ENCODE measurements at places on chromosomes 3 and 15. TPM values are rescaled to one million over a fixed set of nuclear protein-coding genes. Genes with fewer than 3 reads are reported as not detected.

Gene DISP2
- total RNA-seq: 0.21 TPM

Gene ALAS1
- 28.4 TPM for total RNA-seq

- H3K4me1 ChIP-seq: no peaks in the 10 kb centered on the region
- H3K4me3 ChIP-seq: no peak overlapping the region
- H3K36me3 ChIP-seq: no peaks in the 10 kb centered on the region
- DNase-seq: no peak
- no peak overlapping the region for H3K27ac ChIP-seq
Observed at GRCh38 chr3:12371525-12372140, 82.8 kb downstream of the PPARG start.

DNA sequence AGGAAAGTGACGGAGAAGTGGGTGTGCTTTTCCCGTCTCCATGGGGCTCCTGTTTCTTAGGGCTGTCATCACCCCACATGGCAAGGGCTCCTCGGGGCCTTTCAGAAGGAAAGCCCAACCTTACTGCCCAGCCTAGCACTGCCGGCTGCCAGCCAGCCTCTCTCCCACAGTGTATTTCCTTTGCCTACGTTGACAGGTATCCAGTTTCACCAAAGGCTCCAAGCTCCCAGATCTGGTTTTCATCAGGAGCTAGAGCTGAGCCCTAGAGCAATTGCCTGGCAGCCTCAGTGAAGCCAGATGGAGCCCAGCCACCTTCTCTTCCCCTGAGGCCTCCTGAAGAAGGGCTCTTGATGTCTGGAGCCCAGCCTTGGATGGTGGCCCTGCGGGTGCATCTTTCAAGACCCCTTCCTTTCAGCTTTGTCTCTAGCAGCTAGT, 20.2 kb downstream of the CRABP1 start:
- no peaks in the 10 kb centered on the region for H3K36me3 ChIP-seq
- no peaks in the 10 kb centered on the region for H3K27me3 ChIP-seq
- H3K4me3 ChIP-seq: no peak overlapping the region
- H3K27ac ChIP-seq: no peak overlapping the region

- no peaks in the 10 kb centered on the region for H3K27me3 ChIP-seq
- no peaks in the 10 kb centered on the region for H3K4me1 ChIP-seq
- H3K27ac ChIP-seq: no peak overlapping the region
- no peak overlapping the region for H3K4me3 ChIP-seq
- no peak for DNase-seq
- no peaks in the 10 kb centered on the region for H3K36me3 ChIP-seq
Observed at GRCh38 chr3:190384309-190384756, 3.6 kb upstream of the CLDN16 start.

DNA sequence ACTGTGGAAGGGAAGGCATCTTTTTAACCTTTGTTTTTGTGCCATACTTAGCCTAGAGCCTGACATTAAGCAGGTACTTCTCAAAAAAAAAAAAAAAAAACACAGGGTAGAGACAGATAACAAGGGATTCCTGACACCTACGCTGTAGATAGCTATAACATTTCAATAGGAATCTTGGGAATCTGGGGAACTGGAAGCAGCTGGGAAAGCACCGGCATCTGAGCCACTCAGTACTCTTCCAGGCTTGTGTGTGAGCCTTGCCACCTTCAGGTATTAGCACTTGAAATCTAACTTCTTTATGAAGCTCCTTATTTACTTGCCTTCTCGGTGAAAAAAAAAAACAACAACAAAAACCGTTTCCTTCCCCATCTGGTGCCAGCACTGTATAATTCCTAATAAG, 46.8 kb downstream of the PIK3CA start:
- no peak overlapping the region for H3K27ac ChIP-seq
- H3K4me3 ChIP-seq: no peak overlapping the region
- peaks cover 21% of the 10 kb centered on the region for H3K4me1 ChIP-seq
- DNase-seq: no peak
- H3K27me3 ChIP-seq: no peaks in the 10 kb centered on the region

DNA sequence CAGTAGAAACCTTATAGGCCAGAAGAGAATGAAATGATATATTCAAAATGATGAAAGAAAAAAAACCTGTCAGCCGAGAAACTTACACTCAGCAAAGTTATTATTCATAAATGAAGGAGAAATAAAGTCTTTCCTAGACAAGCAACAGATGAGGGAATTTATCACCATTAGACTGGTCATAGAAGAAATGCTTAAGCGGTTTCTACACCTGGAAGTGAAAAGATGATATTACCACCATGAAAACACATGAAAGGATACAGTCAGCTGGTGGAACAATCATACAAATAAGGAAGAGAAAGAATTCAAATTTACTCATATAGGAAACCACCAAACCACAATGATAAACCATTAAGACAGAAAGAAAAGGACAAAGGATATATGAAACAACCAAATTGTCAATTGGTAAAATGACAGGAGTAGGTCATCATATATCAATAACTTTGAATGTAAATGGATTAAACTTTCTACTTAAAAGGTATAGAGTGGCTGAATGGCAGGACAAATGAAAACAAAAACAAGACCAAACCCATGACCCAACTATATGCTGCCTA, 29.9 kb upstream of the PRR23C start:
- no peaks in the 10 kb centered on the region for H3K36me3 ChIP-seq
- H3K4me1 ChIP-seq: no peaks in the 10 kb centered on the region
- no peaks in the 10 kb centered on the region for H3K27me3 ChIP-seq
- DNase-seq: no peak
- H3K27ac ChIP-seq: no peak overlapping the region

GRCh38 chr15:69143756-69144436, 16.5 kb upstream of the GLCE start:
- no peak overlapping the region for H3K27ac ChIP-seq
- H3K27me3 ChIP-seq: no peaks in the 10 kb centered on the region
- no peak overlapping the region for H3K4me3 ChIP-seq
- DNase-seq: no peak
- H3K36me3 ChIP-seq: no peaks in the 10 kb centered on the region
- no peaks in the 10 kb centered on the region for H3K4me1 ChIP-seq

Data from thoracic aorta (tissue), 2 donors.